A172 (cell line): ENCODE measurements at places on chromosomes 12 and 14.

DNA sequence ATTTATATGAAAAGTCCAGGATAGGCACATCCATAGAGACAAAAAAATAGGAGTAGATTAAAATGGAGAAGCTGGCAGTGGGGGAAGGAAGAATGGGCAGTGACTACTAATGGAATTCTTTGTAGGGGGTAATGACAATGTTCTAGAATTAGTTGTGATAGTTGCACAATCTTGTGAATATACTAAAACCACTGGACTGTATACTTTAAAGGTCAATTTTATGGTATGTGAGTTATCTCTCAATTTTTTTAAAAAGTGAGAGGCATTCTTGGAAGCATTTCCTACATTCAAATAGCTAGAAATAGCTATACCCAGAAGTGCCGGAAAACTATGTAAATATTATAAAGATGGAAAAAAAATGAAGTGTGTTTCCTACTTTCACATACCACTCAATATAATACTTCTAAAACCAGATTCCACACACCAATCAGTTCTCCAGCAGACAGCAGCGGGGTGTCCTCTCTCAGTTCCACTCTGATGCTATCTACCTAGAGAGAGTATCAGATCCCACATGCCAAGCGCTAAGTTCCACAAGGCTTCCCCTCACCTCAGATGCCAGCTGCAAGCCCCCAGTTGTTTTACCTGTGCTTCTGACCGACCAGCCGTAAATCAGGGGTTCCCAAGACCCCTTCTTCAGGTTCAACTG is 41.7 kb upstream of the NID2 start:
- DNase-seq: no peak

GRCh38 chr12:52126050-52126604 is 46.6 kb downstream of the SMIM41 start:
- DNase-seq: no peak

GRCh38 chr12:91113621-91114020 is 2.3 kb upstream of the LUM start:
- DNase-seq: no peak

GRCh38 chr14:91211017-91211416 is 33.5 kb downstream of the GPR68 start:
- no peak for DNase-seq

DNA sequence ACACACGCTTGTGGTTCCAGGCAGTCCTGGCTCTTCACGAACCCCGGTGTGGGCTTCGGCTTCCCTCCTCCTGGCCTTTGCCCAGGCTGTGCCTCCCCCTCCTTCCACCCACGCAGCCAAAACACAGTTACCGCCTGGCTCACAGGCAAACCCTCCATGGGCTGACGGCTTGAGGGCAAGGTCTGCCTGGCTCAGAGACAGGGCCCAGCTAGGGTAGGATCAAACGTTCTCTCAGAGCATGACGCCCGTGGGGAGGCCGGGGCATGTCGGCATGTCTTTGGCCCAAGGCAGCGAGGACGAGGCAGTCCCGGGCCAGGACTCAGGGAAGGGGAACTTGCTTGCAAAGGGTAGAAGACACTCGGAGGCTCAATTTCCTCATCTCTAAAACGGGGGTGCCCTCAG is 2.1 kb downstream of the SLC25A47 start:
- no peak for DNase-seq

GRCh38 chr14:61557262-61557661 is 138.1 kb upstream of the HIF1A start:
- no peak for DNase-seq
